ENCODE measurements at places on chromosomes 1 and 21.

GRCh38 chr1:242206994-242207393 is 208.1 kb upstream of the MAP1LC3C start:
- DNase-seq: no peak

GRCh38 chr1:55386456-55386855 is 171.3 kb upstream of the USP24 start:
- no peak for DNase-seq

DNA sequence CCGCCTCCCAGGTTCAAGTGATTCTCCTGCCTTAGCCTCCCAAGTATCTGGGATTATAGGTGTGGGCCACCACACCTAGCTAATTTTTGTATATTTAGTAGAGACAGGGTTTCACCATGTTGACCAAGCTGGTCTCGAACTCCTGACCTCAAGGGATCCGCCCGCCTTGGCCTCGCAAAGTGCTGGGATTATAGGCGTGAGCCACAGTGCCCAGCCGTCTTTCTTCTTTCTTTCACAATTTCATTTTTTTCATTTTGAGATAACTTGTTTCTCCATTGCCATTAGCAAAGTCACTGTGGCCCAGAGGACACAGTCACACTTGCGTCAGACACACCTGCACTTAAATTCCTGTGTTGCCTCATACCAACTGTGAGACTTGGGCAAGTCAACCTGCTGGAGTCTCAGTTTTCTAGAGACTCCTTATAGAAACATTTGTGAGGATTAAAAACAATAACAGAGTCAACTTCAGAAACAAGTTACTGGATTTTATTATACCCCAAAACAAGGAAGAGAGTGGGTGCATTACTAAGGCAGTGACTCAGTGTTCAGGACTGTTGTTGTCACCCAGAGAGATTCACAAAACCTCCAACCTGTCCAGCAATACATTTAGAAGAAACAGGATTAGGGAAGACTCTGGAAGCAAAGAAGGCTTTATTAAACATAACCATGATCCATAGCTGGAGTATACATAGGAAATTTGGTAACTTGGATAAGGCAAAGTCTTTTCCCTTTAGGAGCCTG is 2.6 kb downstream of the TEDDM1 start:
- no peak for DNase-seq

DNA sequence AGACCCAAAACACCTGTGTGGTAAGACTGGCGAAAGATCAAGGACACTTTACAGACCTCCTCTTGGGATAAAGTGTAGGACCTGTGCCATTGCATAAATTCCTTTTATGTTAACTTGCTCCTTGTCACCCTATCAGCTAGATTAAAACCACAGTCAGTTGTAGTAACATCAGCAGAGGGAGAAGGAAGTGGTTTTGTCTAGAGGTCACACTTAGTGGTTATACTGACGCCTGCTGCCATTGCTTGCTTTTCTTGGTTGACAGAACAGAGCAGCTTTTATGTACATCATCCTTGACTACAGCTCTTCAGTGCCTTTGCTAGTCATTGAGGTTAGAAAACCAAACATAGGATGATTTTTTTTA is 101.4 kb downstream of the PBX1 start:
- no peak for DNase-seq
